Stimulated activated CD8-positive, alpha-beta memory T cell treated with anti-CD3 and anti-CD28 coated beads, Interleukin-15, amount 100 ng/mL, for 24 hours (primary cell): ENCODE measurements at places on chromosomes 5 and 9.

GRCh38 chr9:83307066-83307724 is 231.0 kb downstream of the FRMD3 start:
- no peak for DNase-seq

DNA sequence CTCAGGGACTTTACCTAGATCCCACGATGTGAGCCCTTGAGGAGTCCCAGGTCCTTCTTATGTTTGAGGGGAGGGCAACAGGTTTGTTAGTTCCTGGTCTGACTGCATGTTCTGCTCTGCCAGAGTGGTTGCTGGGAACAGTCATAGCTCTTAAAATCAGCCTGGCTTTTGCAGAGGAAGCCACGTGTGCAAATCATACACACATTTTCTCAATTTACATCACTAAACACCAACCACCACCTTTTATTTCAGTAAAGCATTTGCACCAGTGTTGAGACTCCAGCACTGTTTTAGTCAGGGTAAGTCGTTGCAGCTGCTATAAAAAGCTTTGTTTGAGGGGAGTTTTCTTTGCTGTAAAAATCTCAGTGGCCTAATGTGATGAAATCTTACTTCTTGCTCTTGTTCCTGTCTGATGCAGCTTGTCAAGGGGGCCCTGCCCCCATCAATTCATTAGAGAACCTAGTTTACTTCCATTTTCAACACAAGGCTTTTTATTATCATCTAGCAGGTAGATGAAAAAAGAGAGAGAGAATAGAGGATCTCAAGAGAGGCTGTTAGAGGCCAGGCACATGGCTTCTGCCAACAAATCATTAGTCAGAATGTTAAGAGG is 70.3 kb upstream of the VCAN start:
- no peak for DNase-seq

DNA sequence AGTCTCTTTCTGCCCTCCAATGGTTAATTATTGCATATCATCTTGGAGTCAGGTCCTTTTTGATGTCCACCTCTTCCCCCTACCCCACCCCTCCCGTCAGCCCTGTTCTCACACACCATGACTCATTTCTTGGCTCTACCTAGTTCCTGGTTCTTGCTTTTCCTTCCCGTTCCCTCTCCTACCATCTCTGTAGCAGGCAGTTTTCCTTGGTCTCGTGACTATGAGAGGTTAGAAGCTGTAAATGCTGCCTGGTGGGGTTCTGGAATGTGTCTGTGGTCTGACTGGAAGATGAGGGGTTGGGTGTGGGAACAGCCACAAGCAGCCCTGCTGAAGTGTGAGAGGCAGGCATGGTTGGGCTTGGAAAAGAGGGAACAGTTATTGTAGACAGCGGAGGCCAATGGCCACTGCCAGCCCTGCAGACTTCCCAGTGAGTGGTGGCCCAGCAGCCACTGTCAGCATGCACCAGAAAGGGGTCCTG is 18.2 kb downstream of the SLC22A5 start:
- no peak for DNase-seq

DNA sequence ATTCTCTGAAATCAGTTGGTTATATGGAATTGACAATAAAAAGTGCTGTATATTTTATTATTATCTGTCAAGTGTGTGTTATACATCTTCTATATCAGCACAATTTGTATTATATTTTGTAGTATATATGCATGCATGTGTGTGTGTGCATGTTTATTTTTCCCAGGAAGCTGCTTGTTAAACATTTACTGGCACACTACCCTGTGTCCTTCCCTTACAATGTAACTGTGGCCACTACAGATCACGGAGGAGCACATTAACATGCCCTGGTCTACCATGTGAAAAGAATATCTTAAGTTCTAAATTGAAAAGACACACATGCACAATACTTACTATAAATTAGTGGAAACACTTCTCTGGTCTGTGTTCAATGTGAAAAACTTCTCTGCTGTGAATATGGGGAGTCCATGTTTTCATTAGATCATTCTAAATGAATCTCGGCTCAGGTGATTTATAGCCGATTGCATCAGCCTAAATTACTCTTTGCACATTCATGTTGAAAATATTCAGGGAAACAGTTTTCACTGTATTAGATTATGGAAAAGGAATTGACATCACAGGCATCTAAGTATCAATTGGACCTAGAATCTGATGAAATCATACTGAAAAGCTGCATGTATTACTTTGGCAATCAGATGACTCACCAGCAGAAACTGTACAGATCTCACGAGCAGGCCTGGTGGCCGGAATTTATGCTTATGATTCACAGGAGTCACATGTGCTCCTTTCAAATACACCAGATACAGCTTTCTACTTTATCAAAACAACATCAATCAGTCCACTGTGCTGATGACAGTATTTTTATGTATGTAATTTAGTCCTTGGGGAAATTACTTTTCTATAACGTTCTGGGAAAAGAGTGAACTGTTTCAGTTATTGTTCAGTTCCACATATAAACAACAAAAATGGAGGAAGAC is 39.4 kb downstream of the LURAP1L start:
- no peak for DNase-seq

- no peak for DNase-seq
Measured at GRCh38 chr9:5185220-5185840, at the start of gene INSL6. Gene INSL6, minus strand, starts transcription at chr9:5185639. Its CDS starts 37 bp downstream, at chr9:5185602.

GRCh38 chr9:127707766-127708165 is 978 bp downstream of the CFAP157 start:
- no peak for DNase-seq

DNA sequence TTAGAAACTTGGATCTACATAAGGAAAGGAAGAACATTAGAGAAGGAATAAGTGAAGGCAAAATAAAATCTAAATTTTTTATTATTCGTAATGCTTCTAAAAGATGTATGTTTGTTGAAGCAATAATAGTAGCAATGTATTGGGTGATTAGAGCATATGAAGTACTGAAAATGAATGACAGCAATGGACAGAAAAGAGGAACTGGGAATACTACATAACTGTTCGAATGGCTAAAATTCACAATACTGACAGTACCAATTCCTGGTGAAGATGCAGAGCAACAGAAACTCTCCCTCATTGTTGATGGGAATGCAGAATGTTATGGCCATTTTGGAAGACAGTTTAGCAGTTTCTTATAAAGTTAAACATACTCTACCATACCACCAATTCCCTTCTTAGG is 177.3 kb upstream of the SPEF2 start:
- DNase-seq = no peak

DNA sequence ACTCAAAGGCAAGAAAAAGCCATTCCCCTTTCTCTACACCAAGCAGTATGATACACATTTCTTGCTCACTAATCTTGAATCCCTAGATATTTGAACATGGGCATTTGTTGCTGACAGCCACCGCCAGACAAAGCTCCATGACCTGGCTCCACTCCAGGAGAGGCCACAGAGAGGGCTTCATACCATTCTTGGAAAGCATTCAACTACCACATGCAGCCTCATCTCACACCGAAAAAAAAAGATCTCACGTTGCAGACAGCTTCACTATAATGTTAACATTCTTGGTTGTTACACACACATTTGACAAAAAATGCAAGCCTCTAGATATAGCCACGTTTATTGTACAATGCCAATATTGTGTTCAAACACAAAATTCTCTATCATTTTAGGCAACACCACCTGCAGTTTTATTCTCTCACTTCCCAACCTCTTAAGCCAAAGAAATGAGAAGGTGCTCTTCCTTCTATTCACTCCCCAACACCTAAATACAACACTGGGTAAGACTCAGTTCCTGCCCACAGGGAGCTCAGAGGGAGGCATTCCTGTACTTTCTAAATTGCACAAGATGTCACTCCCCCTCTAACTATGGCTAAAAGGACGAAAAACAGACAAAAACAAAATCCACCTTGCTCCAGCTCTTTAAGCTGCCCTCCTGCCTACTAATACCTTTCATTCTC is 222.4 kb downstream of the TSSK1B start:
- DNase-seq = no peak

GRCh38 chr5:40675396-40676133 is 4.2 kb upstream of the PTGER4 start:
- no peak for DNase-seq

GRCh38 chr9:92004045-92004392 is 54.0 kb upstream of the ROR2 start:
- no peak for DNase-seq

GRCh38 chr5:96387616-96388015 is 45.4 kb downstream of the PCSK1 start:
- no peak for DNase-seq

DNA sequence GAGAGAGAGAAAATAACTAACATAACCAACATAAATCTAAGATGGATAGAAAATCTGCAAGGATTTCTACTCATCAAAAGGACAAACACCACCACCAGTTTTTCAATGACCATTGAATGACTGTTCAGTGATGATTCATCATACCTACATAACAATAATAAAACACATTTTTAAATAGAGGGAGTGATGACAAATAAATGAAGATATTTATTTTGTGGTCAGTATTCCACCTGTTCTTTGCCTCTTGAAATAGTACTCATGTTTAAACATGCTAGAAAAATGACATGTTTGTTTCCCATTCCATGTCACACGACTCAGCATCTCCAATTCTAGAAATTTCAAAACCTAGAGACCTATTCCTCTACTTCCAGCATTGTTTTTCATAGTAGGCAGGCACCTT is 34.6 kb upstream of the ADAMTS16 start:
- DNase-seq = no peak

DNA sequence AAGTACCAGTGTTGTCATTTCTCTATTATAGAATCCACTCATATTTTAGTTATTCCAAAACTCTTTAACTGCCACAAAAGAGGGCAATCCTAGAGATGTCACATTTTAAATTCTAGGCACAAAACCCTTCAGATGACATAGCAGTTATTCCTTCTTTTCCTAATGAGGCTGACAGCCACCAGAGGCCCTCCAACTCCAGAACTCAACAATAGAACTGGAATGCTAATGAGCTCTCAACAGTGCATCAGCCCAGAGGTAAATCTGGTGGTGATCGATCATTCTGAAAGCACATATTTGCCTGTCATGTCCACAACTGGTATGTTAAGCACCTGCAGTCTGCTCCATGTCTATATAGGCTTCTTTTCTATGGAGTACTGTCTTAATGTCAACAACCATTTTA is 40.2 kb upstream of the RAB3C start:
- no peak for DNase-seq

- no peak for DNase-seq
Measured at GRCh38 chr9:7510199-7510598, 289.4 kb downstream of the DMAC1 start.

DNA sequence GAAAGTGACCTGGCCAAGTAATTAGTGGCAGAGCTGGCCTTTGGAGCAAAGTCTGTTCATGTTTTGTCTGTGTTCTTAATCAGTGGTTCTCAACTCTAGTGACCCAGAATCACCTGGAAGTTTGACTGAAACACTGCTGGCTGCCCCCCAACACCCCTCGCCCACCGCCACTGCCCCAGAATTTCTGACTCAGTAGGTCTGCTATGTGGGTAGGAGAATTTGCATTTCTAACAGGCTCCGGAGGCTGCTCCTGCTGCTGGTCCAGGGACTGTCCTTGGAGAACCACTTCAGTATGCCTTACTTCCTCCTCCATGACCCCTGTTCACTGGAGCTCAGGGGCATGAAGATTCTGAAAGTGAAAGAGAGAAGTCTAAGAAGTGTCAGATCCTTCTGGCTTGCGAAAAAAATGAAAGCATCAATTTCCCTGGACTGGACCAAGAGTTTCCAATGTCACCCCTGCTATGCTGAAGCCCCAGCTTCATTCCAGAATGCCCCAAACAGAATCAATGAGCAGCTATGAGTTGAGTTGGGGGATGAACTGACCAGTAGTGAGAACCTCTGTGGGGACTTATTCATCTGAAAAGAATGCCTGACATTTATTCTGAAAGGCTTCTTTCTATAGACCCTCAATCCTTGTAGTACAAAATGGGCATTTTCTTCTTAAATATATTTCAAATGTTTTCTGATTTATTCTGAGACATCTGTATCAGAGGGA is 20.8 kb upstream of the COL15A1 start:
- no peak for DNase-seq

GRCh38 chr9:84807870-84808390 is 138.4 kb downstream of the NTRK2 start:
- no peak for DNase-seq

- DNase-seq = no peak
Measured at GRCh38 chr9:134458207-134459108, 132.2 kb downstream of the RXRA start.

DNA sequence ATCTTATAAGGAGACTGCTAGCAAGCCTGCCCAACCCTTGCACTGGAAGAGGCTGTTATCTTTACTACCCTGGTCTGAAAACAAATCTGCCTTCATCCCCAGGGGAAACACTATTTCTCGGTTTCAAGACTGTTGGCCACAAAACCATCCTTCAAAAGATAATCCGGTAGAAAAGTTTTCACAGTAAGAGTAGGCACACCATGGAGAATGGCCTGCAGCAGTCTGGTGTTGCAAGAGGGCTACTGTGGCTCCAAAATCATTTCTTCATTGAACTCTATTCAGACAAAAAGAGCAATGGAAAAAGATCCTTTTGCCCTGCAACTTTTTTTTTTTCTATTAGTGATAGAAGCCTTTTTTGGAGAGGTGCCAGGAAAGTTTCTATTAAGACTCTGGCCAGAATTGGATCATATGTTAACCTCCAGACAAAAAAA is 163.9 kb downstream of the ARHGEF28 start:
- DNase-seq = no peak

DNA sequence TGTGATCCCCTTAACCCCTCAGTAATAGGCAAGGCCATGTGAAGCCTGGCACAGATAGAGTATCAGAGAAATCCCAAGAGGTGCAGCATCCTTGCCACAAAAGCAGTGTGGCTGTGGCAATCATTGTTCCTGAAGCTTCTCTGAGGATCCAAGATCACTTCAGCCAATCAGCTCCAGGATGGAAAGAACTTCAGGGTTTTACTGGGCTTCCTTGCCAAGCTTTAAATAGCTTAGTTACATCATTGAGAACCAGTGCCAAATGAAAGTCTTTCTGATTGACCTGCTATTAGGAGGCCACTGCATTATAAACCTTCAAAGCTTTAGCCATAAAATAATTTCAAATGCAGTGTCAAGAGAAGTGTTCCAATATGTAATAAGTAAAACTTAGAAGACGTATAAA is 430.6 kb downstream of the PIK3R1 start:
- no peak for DNase-seq

DNA sequence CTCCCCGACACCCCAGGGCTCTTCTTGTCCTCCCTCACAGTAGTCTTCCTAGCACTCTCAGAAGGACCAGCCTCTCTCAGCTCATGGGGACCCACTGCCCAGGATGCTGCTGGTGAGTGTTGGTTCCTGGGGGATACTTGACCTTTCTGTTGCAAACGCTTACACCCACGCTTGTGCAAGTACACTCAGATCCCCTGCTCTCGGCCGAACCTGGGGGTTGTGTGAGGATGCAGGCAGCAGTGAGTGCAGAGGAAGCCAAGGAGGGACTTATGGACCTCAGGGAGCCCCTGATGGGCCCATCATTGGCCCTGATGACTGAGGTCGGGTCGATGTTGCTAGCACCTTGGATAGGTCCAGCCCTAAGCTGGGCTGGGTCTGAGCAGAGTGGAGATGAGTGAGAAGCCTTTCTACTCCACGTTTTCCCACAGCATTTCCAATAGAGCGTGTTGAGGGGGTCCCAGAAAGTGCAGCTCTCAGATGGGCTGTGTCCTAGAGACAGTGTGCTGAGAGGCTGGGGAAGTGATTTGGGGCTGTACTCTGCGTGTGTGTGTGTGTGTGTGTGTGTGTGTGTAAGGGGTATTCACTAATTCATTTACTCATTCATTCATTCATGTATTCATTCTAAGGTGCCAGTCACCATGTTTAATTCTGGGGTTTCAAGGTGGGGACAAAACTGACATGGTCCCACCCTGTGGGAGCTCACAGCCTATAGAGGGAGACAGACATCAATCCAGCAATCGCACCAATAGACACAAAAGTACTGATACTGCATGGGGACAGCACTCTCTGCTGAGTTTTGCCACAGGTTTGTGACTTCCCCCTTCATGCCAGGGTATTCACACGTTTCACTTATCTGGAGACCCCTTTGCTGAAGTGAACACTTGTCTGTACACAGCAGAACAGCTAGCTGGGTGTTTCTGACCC is 25.2 kb upstream of the PITX1 start:
- no peak for DNase-seq
